ENCODE measurements at places on chromosomes 5 and 9. TPM values are rescaled to one million over a fixed set of nuclear protein-coding genes. Genes with fewer than 3 reads are reported as not detected.

GRCh38 chr5:120507197-120507596 is 43.1 kb downstream of the PRR16 start:
- H3K36me3 ChIP-seq: no peaks in the 10 kb centered on the region
- H3K4me1 ChIP-seq: no peaks in the 10 kb centered on the region
- DNase-seq: no peak
- H3K27me3 ChIP-seq: no peaks in the 10 kb centered on the region
- H3K27ac ChIP-seq: no peak overlapping the region

The TRIM36 gene
- total RNA-seq: not detected

GRCh38 chr9:100756217-100756616 is 178.3 kb downstream of the CAVIN4 start:
- H3K4me3 ChIP-seq: no peak overlapping the region
- DNase-seq: no peak
- no peaks in the 10 kb centered on the region for H3K27me3 ChIP-seq
- H3K36me3 ChIP-seq: no peaks in the 10 kb centered on the region
- no peak overlapping the region for H3K27ac ChIP-seq

The PCDHGA8 gene
- not detected for total RNA-seq

All from GM12878 (cell line).